A549 treated with GW870086 at 1 μM for 4 hours (cell line): ENCODE measurements at places on chromosomes 2 and 18. TPM values are rescaled to one million over a fixed set of nuclear protein-coding genes. Genes with fewer than 3 reads are reported as not detected.

EMILIN1 gene
- 0.32 to 0.56 TPM (median 0.45 TPM) in 5 replicates for total RNA-seq

GALR1 gene
- total RNA-seq, result not detected in 5 replicates

NEU4 gene
- 0.08 to 0.48 TPM (median 0.19 TPM) in 5 replicates for total RNA-seq

GREB1 gene
- total RNA-seq, result 1.7 to 3.7 TPM (median 3.0 TPM) in 5 replicates

EPHA4 gene
- 0.33 to 1.2 TPM (median 0.90 TPM) in 5 replicates for total RNA-seq

DNAJC5G gene
- total RNA-seq, result not detected in 5 replicates

PTGR3 gene
- 14.3 to 18.0 TPM (median 17.8 TPM) in 5 replicates for total RNA-seq

QPCT gene
- 20.7 to 24.1 TPM (median 21.2 TPM) in 5 replicates for total RNA-seq

ASXL2 gene
- 8.5 to 15.6 TPM (median 13.8 TPM) in 5 replicates for total RNA-seq

LIMS2 gene
- total RNA-seq, result 6.6 to 10.4 TPM (median 7.0 TPM) in 5 replicates

CROCC2 gene
- total RNA-seq, result not detected in 5 replicates

LPIN2 gene
- total RNA-seq, result 15.5 to 19.7 TPM (median 18.6 TPM) in 5 replicates

GAL3ST2 gene
- total RNA-seq, result 0.10 to 0.34 TPM (median 0.13 TPM) in 5 replicates

RND3 gene
- 44.2 to 54.3 TPM (median 48.1 TPM) in 5 replicates for total RNA-seq

SERPINB8 gene
- 7.8 to 12.2 TPM (median 8.8 TPM) in 5 replicates for total RNA-seq

PXDN gene
- total RNA-seq, result 9.2 to 16.5 TPM (median 14.5 TPM) in 5 replicates

TUBB8B gene
- total RNA-seq, result not detected in 5 replicates

BOLL gene
- total RNA-seq, result not detected in 5 replicates

VWC2L gene
- not detected in 5 replicates for total RNA-seq

COQ10B gene
- total RNA-seq, result 18.6 to 20.9 TPM (median 20.0 TPM) in 5 replicates

CTAGE1 gene
- total RNA-seq, result not detected in 5 replicates

TFCP2L1 gene
- 6.2 to 7.5 TPM (median 6.9 TPM) in 5 replicates for total RNA-seq
